ENCODE measurements at places on chromosomes 3 and 15.

DNA sequence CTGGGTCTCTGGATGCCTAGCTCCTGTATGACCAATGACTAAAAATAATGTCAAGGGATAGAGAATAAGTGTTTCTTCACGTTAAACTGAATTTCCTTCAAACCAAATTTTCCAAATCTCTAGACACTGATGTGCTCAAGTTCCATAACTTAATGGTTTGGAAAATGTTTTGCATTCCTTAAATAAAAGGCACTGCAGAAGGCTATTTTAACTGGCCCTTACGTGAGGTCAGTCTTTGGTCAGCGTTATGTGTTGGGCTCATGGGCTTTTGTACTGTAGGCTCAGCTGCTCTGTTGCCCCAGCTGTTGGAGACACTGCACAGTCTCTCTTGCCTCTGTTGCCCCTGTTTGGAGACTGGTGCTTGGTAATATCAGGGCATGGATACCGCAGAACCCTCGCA is 188.5 kb downstream of the TPRG1 start:
- DNase-seq: no peak

GRCh38 chr15:44231842-44232241 is 36.8 kb upstream of the FRMD5 start:
- DNase-seq: no peak

DNA sequence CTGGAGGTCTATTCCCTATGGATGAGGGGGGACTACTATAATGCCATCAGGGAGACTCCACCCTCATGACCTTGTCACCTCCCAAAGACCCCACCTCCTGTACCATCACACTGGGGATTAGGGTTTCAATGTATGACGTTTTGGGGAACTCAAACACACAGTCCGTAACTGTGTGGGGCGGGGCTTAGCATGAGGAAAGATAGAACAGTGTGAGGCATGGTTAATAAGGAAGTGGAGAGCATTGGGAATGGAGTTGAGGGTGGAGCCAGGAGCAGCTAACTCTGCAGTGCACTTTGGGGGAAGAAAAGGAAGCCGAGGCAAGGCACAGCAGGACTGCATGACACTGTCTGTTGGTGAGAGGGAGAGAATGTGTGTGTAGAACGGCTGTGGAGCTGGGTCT is 90.9 kb upstream of the AGBL1 start:
- DNase-seq: no peak

DNA sequence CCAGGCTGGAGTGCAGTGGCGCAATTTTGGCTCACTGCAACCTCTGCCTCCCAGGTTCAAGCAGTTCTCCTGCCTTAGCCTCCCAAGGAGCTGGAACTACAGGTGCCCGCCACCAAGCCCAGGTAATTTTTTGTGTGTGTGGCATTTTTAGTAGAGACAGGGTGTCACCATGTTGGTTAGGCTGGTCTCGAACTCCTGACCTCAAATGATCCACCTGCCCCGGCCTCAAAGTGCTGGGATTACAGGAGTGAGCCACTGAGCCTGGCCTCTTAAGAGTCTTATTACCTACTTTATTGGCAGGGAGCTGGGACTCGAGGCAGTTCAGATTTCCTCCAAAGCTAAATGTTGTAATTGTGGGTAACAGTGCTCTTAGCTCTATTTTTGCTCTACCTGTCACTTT is 16.4 kb downstream of the PXYLP1 start:
- no peak for DNase-seq

DNA sequence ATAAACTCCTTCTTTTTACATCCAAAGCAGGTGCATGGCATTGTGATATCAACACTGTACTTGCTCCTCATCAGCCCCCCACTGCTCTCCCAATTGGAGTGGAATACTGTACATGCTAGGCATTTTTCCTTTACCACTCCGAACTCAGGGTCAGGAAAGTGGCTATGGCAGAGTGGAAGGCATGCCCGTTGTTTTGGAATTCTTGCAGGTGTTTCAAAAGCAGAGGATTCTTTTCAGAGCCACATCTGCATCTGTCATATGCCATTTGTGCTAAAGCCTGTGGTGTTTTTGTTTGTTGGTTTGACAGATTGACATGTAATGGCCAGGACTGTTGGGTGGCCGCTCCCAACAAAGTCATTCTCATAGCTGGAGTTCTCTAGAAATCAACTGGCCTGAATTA is 41.7 kb downstream of the SOX2 start:
- DNase-seq: no peak

DNA sequence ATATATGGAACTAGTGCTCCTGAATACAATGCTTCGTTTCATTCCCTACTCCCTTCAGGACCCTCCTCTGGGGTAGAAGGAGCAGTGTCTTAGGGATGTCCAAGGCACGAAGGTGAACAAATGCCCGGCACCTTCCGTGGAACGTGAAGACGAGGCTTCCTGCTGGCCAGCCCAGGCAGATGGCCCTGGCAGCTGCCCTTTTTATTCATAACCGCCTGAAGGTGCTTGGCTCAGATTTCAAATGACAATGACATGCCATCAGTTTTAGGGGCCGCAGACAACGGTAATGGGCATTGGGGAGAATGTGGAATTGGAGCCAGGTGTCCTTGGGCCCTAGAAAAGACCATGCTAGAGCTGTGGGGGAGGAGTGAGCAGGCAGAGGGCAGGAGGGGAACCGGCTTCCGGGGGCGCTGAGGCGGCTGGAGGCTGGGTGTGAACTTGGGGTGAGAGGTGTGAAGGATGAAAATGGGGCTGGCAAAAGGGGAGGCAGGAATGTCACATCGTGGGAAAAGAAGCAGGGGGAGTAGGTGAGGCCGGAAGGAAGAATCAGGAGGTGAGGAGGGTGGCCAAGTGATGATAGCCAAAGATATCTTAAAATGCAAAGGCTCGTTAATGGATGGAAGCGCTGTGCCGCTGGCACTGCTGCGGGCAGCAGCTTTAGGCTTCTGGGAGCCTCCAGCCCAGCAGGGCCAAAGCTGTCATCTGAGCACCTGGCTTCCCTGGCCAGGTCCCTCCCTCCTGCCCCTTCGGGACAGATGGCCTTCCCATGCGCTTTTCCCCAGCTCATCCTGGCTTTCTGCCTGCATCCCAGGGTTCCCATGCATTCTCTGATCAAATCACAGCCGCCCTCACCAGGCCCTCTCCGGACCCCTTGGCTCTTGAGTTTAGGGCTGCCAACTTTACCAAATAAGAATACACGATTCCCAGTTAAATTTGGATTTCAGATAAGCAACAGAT is 93.7 kb downstream of the TMEM266 start:
- no peak for DNase-seq

- DNase-seq: peak; percentile 53
Observed at GRCh38 chr15:79028411-79028964, 62.1 kb downstream of the RASGRF1 start.

GRCh38 chr15:40756938-40757337 is 1.9 kb upstream of the RMDN3 start:
- no peak for DNase-seq

DNA sequence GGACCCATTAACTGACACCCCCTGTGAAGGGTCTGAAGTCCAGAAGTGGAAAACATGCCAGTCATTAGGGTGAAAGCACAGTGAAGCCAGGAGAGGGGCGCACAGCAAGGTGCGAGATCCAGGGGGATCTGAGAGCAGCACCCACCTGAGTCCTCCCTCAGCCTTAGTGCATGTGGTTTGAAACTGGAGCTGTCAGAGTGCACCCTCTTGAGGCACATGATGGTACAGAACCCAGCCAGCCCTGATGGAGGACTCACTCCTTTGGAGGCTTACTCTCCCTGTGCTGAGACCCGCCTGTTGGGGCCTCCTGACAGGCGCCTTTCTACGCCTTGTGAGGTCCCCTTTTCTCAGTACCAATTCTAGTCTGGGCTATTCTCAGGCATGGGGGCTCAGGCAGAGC is 77.8 kb downstream of the IL20RB start:
- DNase-seq: peak; percentile 5

DNA sequence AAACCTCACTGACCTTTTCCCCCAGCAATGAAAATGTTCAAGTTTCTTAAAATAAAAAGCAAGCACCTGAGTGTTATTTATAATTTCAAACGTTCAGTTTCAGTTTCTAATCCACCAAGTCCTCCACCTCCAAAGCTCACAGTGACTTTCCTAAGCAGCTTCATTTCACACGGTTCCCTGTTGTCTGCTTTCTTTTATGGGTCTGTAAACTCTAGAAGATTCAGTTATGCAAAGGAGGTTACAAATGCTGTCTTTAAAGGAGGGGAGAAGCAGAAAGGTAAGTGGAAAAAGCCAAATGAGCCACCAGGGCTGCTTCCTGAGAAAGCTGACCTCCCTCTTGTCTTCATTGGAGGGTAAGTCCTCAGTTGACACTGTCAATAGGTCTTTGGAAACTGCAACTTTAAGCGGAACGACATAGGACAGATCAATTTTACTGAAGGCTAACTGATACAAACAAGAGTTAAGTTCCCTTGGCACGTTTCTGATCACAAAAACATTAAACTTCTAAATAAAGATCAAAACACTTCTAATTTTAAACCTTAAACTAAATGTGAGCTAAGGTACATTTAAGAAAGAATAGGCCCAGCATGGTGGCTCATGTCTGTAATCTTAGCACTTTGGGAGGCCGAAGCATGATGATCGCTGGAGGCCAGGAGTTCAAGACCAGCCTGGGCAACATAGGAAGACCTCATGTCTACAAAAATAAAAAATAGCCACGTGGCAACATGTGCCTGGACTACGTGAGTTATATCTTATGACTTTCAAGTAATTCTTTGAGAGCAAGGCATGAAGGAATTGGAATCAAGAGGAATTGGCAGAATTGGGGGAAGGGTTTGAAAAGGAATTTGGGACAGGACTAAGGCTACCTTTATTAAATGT is 151.9 kb upstream of the UBE2E1 start:
- no peak for DNase-seq

DNA sequence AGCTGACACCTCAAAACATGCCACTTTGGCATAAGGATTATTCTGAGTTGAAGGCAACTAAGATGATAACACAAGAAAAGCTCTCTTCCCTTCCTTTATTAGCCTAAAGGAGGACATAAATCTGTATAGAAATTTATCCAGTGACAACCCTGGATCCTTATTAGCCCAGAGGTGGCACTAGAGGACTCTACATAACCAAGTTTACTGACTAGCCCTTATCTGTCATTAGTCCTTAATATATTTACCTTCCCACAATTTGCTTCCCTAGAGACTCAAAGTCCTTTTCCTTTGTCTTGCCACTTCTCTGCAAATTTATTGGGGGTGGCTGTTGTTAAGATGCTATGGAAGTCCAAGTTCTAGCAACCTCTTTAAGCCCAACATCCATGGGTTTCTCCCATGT is 26.7 kb downstream of the CEP70 start:
- DNase-seq: peak; percentile 2

- DNase-seq: peak; percentile 46
Observed at GRCh38 chr3:5787861-5788488, 600.5 kb downstream of the EDEM1 start.

DNA sequence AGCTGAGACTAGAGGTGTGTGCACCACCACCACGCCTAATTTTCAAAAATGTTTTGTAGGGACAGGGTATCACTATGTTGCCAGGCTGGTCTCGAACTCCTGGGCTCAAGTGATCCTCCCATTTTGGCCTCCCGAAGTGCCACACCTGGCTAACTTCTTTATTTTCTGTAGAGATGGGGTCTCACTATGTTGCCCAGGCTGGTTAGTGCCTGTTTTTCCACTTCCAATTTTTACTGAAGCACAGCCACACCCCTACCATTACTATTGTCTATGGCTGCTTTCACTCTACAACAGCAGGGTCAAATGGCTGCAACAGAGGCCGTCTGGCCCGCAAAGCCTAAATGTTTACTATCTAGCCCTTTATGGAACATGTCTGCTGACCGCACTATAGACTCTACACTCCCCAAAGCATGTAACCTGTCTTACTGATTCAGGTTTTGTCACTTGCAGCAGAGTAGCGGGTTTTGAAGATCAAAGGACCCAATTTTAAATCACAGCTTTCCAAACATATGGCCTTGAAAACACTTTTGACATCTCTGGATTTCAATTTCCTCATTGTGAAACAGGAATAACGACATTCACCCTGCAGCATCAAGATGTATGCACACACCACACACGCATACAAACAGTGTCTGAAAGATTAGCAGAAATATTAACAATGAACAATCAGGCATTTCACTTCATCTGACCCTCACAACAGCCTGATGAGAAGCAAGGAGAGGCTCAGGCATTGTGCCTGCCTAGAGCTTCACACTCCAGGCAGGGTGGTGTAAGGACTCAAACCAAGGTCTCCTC is 46.1 kb downstream of the SCAP start:
- DNase-seq: no peak

GRCh38 chr3:31182661-31183060 is 288.2 kb upstream of the GADL1 start:
- DNase-seq: no peak

DNA sequence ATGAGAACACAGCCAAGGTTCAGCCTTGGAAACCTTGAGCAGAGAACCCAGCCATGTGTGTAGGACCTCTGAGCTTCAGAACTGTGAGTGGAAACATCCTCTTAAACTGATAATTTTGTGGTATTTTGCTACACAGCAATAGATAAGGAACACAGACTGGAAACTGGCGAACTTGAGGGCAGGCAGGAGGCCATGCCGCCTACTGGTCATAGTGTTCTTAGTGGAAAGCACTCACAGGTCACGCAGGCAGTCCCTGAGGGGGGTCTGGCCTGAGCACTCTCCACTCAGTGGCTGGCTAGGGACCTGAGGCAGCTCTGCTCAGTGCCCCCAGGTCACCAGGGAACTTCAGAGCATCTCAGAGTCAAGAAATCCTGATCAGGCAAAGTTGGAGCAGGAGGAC is 9.7 kb upstream of the XIRP1 start:
- DNase-seq: no peak

DNA sequence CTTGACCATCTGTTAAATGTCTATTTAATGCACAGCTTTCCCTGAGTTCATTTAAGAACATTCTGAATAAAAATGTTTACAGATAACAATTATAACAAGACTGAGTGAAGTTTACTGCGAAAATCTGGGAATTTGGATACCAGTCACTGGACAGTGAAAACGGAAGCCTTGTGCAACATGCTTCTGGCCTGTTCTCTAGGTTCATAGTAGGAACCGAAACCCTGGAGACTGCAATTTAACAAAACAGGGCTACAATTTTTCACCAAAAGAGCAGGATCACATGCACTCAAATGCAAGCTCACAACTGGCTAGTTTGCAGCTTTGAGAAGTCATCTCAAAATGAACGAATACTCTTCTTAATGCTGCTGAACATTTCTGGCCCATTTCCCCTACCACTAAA is 435.9 kb downstream of the NR2F2 start:
- DNase-seq: no peak

- no peak for DNase-seq
Observed at GRCh38 chr15:67809441-67809840, 15.9 kb upstream of the SKOR1 start.

- no peak for DNase-seq
Observed at GRCh38 chr15:52221730-52222129, 30.5 kb upstream of the GNB5 start.

DNA sequence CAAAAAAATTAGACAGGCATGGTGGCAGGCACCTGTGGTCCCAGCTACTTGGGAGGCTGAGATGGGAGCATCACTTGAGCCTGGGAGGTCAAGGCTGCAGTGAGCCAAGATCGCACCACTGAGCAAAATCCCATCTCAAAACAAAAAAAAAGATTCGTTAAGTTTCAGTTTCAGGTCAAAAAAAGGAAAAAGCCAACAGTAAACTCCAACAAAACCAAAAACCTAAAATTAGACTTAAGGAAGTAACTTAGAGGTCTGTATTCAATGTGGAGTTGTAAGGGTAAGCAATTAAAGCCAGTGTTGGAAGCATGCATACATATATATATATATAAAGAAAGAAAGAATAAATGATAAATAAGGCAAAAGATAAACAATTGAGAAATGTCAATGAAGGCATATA is 11.8 kb downstream of the KPNA1 start:
- no peak for DNase-seq

- no peak for DNase-seq
Observed at GRCh38 chr15:61393949-61394348, 164.8 kb upstream of the RORA start.

All from DMS53 (cell line).